Naive thymus-derived CD8-positive, alpha-beta T cell (primary cell): ENCODE measurements at places on chromosomes 2 and 18. TPM values are rescaled to one million over a fixed set of nuclear protein-coding genes. Genes with fewer than 3 reads are reported as not detected.

- H3K27me3 ChIP-seq, result no peaks in the 10 kb centered on the region
- H3K4me3 ChIP-seq, result no peak overlapping the region
- DNase-seq, result no peak
- H3K4me1 ChIP-seq, result no peaks in the 10 kb centered on the region
- no peak overlapping the region for H3K27ac ChIP-seq
These were observed 31.7 kb downstream of the IL37 start for GRCh38 chr2:112942654-112943002.

The HOXD12 gene
- polyA plus RNA-seq, result not detected

- DNase-seq, result no peak
- no peaks in the 10 kb centered on the region for H3K4me1 ChIP-seq
- H3K27ac ChIP-seq, result no peak overlapping the region
- peaks cover 13% of the 10 kb centered on the region for H3K36me3 ChIP-seq
- H3K27me3 ChIP-seq, result no peaks in the 10 kb centered on the region
These were observed 397.8 kb downstream of the NBAS start for GRCh38 chr2:15163326-15163725.

DNA sequence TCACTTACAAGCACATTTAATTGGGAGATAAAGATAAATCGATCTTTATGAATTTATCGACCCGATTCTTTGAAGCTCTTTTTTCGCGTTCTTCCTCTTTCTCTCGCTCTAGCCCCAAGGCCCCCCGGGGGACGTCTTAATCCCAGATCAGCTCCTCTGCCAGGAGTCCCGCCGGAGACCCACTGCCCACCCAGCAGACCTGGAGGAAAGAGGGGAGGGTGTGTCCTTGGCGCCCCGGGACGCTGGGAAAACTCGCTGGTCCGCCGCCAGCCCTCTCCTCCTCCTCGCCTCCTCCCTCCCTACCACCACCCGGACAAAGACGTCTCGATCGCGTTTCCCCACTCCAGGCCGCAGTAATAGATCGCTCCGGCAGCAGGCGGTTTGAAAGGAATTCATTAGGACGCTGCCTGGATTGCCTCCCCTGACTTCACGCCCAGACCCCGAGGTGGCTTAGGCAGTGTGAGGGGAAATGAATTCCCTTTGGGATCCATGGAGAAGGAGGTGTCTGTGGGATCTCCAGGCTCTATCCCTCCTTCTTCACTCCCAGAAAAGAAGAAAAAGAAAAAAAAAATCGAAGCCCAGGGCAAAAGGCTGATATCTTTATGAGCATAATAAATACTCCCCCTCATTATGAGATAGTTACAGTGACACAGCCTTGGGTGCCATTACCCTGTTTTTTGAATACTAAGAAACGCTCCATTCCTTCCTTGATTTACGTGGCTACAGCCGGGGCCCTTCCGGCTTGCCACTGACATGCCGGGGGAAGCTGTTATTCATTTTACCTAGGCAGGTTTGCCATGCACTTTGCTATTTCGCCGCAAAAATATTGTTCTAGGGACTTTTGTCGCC, 1.8 kb upstream of the GBX2 start:
- peaks cover 37% of the 10 kb centered on the region for H3K27me3 ChIP-seq
- H3K27ac ChIP-seq, result no peak overlapping the region
- H3K4me1 ChIP-seq, result peaks cover 28% of the 10 kb centered on the region
- no peak for DNase-seq
- H3K36me3 ChIP-seq, result no peaks in the 10 kb centered on the region

DNA sequence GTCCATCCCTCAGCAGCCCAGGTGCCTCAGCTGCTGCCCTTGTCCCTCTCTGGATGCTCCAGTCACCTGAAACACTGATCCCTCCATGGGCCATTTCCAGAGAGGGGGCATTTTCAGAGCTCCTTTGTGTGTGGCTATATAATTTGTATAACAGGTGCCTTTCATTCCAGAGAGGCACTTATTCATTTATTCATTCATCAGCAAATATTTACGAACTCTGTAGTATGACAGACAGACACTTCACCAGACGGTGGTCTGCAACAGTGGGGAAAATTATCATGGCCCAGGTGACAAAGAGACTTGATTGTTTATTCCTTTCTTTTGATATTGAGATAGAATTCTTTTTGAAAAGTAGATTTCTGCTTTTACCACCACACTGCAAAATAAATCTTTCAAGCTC, 361.7 kb downstream of the TMEM182 start:
- H3K4me1 ChIP-seq, result no peaks in the 10 kb centered on the region
- no peak for DNase-seq
- no peaks in the 10 kb centered on the region for H3K36me3 ChIP-seq

The C2orf81 gene
- polyA plus RNA-seq, result 5.3 TPM

The SLC38A11 gene
- polyA plus RNA-seq, result not detected

DNA sequence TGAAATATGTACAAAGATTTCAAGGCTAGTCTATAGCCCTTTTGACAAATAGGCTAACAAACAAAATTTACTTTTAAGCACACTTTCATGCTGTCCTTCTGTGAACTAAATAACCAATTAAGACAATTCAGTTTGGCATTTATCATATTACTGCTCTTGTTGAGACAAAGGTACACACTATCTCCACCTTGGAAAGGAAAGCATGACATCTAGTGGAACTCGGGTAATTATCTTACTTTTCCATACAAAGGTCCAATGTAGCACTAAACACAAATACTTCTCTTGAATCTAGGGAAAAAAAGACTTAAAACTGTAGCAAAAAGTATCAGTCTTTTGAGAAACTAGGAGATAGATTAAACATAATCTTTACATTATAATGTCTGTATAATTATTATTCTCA, 125.0 kb upstream of the CD226 start:
- no peaks in the 10 kb centered on the region for H3K27me3 ChIP-seq
- H3K36me3 ChIP-seq, result peaks cover 37% of the 10 kb centered on the region
- no peak overlapping the region for H3K27ac ChIP-seq
- peak; percentile 3 for DNase-seq
- peaks cover 8% of the 10 kb centered on the region for H3K4me1 ChIP-seq
- H3K4me3 ChIP-seq, result no peak overlapping the region

The SERPINB11 gene
- polyA plus RNA-seq, result not detected

The TOGARAM2 gene
- polyA plus RNA-seq, result 1.9 TPM

The NAGK gene
- polyA plus RNA-seq, result 43.6 TPM

DNA sequence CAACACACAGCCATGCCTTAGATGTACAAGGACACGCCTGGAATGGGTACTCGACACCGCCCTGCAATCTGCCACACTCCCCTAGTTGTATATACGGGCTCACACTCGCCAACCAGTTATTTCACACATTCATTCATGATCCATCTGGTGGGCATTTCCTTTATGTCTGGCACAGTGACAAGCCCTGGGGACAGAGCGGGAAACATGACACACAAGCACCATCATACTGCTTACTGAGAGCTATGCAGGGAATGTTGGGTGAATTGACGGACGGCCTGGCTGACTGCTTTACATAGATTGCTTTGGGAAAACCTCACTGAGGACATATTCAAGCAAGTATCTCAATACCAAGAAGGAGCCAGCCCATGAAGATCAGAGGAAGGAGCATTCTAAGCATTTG, 448.0 kb upstream of the SPRED2 start:
- DNase-seq, result no peak
- H3K36me3 ChIP-seq, result no peaks in the 10 kb centered on the region
- no peak overlapping the region for H3K4me3 ChIP-seq
- H3K4me1 ChIP-seq, result no peaks in the 10 kb centered on the region

- DNase-seq, result no peak
- H3K27me3 ChIP-seq, result no peaks in the 10 kb centered on the region
- H3K27ac ChIP-seq, result no peak overlapping the region
- no peak overlapping the region for H3K4me3 ChIP-seq
- H3K4me1 ChIP-seq, result no peaks in the 10 kb centered on the region
- H3K36me3 ChIP-seq, result no peaks in the 10 kb centered on the region
These were observed 29.2 kb downstream of the KCNG3 start for GRCh38 chr2:42464631-42465030.

GRCh38 chr2:124535816-124536215, 510.7 kb downstream of the CNTNAP5 start:
- no peaks in the 10 kb centered on the region for H3K4me1 ChIP-seq
- no peaks in the 10 kb centered on the region for H3K27me3 ChIP-seq
- no peak for DNase-seq
- H3K27ac ChIP-seq, result no peak overlapping the region

The TMEM247 gene
- not detected for polyA plus RNA-seq

The NCKAP5 gene
- not detected for polyA plus RNA-seq

- peaks cover 29% of the 10 kb centered on the region for H3K36me3 ChIP-seq
- H3K4me1 ChIP-seq, result peaks cover 16% of the 10 kb centered on the region
- no peak overlapping the region for H3K4me3 ChIP-seq
- peak overlapping the region; percentile 46 for H3K27ac ChIP-seq
- no peaks in the 10 kb centered on the region for H3K27me3 ChIP-seq
These were observed 5.1 kb downstream of the SP140 start for GRCh38 chr2:230230496-230231200.

- H3K36me3 ChIP-seq, result peaks cover 6% of the 10 kb centered on the region
- H3K27me3 ChIP-seq, result no peaks in the 10 kb centered on the region
- H3K4me3 ChIP-seq, result peak overlapping the region; percentile 93
- peaks cover 61% of the 10 kb centered on the region for H3K4me1 ChIP-seq
- peak; percentile 80 for DNase-seq
- peak overlapping the region; percentile 100 for H3K27ac ChIP-seq
These were observed 25.8 kb downstream of the BIN1 start for GRCh38 chr2:127080938-127081755.

The HOXD10 gene
- polyA plus RNA-seq, result not detected

- DNase-seq, result no peak
- H3K4me1 ChIP-seq, result no peaks in the 10 kb centered on the region
- no peak overlapping the region for H3K4me3 ChIP-seq
- H3K36me3 ChIP-seq, result peaks cover 39% of the 10 kb centered on the region
- no peak overlapping the region for H3K27ac ChIP-seq
These were observed 67.0 kb downstream of the PMS1 start for GRCh38 chr2:189851174-189851826.

- no peak for DNase-seq
- H3K4me3 ChIP-seq, result no peak overlapping the region
- H3K27ac ChIP-seq, result no peak overlapping the region
- no peaks in the 10 kb centered on the region for H3K4me1 ChIP-seq
- H3K36me3 ChIP-seq, result peaks cover 5% of the 10 kb centered on the region
These were observed 30.0 kb downstream of the CROCC2 start for GRCh38 chr2:240936106-240936505.

DNA sequence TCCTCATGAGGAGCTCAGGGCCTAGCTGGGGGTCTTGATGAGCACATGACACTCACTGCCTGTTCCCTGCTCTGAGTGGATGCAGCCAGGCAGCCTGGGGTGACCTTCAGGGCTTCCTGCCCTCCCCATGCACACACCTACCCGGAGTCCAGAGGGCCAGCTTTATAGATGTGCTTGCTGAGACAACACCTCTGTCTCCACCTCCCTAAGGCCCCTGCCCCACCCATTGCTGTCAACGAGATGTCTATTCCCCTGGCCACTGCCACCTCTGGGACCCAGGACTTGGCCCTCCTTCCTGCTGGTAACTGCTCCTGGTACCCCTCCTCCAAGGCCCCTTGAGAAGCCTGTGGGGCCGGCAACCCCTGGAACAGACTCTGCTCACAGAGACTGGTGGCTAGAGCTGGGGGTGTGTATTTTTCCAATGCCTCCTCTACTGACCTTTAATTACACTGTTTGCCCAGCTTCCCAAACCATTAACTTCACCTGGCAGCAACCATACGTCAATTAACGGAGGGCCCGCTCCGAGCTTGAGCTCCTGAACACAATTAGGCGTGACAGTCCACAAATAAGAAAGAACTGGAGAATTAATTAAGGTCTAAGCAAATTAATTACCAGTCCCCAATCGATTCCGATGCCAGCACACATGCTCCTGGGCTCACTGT, 66.3 kb downstream of the EMX1 start:
- no peaks in the 10 kb centered on the region for H3K27me3 ChIP-seq
- H3K4me1 ChIP-seq, result peaks cover 1% of the 10 kb centered on the region
- no peak for DNase-seq
- H3K27ac ChIP-seq, result no peak overlapping the region

GRCh38 chr2:64213532-64214275, 69.5 kb upstream of the PELI1 start:
- peak overlapping the region; percentile 62 for H3K4me3 ChIP-seq
- H3K27ac ChIP-seq, result peak overlapping the region; percentile 77

The KCNF1 gene
- not detected for polyA plus RNA-seq

The DSEL gene
- 5.5 TPM for polyA plus RNA-seq

- no peaks in the 10 kb centered on the region for H3K36me3 ChIP-seq
- no peak for DNase-seq
- no peak overlapping the region for H3K27ac ChIP-seq
- no peaks in the 10 kb centered on the region for H3K27me3 ChIP-seq
These were observed 76.1 kb upstream of the AQP4 start for GRCh38 chr18:26941584-26941983.

DNA sequence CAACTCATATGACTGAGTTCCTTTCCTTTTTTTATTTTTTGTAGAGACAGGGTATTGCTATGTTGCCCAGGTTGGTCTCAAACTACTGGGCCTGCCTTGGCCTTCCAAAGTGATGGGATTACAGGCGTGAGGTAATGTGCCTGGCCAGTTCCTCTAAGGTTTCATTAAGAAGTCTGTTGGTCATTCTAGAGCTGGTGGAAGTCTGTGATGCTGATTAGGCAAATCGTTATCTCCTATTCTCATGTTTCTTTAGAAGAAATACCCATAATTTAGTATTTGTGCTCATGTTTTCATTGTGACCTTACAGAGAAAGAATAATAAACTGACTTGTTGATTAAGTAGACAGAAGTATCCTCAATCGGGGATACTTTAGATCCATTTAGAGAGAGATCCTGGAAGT, 106.1 kb upstream of the SP3 start:
- no peak overlapping the region for H3K27ac ChIP-seq
- DNase-seq, result no peak
- H3K4me1 ChIP-seq, result peaks cover 2% of the 10 kb centered on the region
- no peak overlapping the region for H3K4me3 ChIP-seq
- peaks cover 2% of the 10 kb centered on the region for H3K36me3 ChIP-seq

DNA sequence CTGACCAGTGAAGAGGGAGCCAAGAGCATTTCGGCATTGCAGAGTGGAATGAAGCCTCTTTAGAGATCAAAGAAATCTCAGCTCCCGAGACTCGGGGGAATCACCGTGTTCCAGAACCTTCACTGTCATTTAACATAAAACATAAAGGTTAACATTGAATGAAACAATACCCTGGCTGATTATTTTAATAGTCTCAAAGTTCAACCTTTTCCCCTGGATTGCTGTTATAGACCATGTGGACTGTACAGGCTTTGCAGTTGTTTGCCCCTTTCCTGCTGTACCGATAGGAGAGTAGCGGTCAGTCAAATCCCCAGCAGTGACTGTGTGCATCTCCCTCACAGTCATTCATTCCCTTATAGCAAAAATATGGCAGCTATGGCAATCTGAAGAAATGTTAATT, 48.4 kb downstream of the POU3F3 start:
- no peak overlapping the region for H3K4me3 ChIP-seq
- no peaks in the 10 kb centered on the region for H3K36me3 ChIP-seq
- H3K4me1 ChIP-seq, result no peaks in the 10 kb centered on the region
- no peak overlapping the region for H3K27ac ChIP-seq
